ENCODE measurements at places on chromosomes 12 and 14. TPM values are rescaled to one million over a fixed set of nuclear protein-coding genes. Genes with fewer than 3 reads are reported as not detected.

Gene KRT6B
- total RNA-seq, result not detected

GRCh38 chr12:22856178-22856577, 231.2 kb downstream of the ETNK1 start:
- DNase-seq, result no peak

DNA sequence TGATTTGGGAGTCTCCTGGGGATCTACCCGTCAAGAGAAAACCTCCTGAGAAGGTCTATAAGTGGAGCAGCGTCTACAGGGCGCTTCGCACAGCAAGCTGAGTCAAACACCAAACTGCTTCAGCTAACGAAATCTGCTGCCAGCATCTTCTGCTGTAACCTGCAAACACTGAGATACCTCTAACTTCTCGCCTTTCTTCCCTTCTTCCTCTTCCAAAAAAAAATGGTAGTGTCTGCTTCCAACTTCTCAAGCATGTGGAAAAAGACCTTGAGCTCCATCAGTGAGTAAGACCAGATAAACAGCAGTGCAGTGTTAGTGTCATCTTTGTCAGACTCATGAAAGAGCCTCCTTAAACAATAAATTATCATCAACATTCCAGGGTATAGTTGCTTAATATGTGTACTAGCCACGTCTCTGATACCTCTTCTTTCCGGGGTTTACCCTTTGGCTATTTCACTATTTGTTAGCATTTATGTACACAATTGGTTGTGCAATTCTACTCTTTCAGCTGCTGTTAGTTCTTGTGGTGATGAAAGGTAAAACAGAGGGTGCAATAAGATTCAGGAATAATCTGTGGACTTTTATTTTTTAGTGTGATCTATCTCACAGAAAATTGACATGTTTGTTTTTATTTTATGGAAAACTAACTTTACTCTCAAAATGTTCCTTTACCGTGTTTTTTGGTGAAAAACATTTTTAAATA, 81.6 kb downstream of the LLPH start:
- no peak for DNase-seq

DNA sequence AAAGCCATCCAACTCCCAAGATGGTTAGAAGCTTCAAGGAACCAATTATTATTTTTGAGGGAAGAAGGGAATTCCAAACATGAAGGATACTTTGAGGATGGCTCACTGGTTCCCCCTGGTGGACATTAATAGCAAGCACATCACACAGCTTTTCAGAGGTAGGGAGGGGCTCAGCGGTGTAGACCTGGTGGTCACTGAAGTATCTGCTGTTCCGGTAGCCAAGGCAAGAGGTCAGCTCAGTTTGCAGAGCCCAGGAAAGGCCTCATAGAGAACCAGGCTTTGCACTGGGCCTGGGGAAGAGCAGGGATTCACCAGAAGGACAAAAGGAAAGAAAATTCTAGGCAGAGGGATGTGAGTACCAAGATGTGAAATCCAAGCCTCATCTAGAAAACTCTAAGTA, 118.7 kb downstream of the KSR2 start:
- DNase-seq, result peak; percentile 47

DNA sequence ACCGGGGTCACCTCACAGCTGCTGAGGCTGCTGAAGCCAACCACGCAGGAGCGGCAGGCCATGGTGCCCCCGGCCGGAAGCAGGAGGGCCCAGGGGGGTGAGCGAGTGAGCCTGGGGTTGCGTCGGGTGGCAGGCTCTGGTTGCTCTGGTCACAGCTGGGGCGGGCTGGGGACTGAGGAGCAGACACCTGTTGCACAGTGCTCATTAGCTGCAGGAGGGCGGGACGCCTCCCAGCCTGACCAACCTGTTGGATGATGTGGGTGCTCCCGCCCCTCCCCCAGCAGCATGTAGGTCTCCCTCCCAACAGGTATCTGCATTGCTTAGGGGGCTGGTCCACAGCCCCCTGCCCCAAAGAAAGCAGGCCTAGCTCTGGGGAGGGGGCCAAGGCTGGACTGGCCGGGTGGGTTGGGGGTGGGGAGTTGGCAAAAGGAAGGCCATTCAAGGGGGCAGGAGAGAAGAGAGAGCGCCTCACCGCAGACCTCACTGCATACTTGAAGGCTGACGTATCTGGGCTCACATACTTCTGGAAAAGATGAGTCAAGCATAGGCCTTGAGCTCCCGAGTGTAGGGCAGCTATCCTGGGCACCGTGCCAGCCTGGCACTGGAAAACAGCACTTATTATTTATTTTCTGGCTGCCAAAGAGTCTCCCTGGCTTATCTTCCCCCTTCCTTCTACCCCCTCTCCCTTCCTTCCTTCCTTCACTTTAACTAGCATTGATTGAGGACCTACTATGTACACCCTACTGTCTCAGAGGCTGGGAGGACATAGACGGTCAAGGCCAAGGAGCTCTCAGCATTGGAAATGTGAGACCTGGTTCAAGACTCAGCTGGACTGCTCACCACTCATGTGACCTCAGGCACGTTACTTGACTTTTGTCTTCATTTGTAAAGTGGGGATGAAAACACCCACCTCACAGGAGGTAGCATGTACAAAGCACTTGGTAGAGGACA, at the start of gene KRT80:
TSS of gene KRT80 (minus strand) at position 174 of the 951 bp plus-strand sequence. CDS start at position 62, 112 bp downstream.
- DNase-seq, result no peak

DNA sequence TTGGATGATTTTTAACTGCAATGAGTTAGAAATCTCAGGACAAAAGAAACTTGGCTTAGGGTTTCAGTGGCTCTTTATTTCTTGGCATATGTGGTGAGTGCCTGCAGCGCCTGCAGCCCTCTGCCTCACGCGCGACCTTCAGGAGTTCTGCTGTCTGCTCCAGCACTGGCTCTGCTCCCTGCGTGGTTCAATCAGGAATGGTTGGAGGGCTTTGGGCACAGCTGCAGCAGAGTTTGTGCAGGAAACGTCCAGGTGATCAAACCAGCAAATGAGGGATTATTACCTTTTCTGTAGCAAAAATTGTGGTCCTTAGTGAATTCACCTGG, 19.8 kb downstream of the PPM1H start:
- no peak for DNase-seq

GRCh38 chr12:22262309-22262708, 72.2 kb downstream of the ST8SIA1 start:
- no peak for DNase-seq

Data from endothelial cell (in vitro differentiated cells).